ENCODE measurements at places on chromosomes 6 and 20. TPM values are rescaled to one million over a fixed set of nuclear protein-coding genes. Genes with fewer than 3 reads are reported as not detected.
A peak's percentile ranks its signal among the peaks of the same experiment; 100 is the strongest.

Gene MRPS18B
- total RNA-seq: 46.8 TPM

GRCh38 chr20:51553897-51554486, 11.5 kb upstream of the NFATC2 start:
- DNase-seq: no peak

DNA sequence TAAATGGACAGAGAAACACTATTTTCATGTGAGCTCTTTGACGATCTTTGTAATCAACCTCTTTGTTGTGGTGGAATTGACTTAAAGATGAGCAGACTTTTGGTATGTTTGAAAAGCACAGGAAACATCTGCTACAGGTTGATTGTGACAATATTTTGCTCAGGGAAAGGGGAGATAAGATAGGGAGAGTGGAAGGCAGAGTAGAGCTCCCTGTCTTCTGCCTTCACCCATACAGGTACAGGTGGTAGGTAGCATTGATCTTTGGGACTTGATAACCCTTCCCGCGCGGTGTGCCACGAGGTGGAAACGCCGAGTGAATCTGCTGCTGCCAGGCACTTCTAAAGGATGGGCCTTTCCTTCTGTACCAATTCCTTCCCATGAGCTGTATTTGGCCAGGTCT, 183.6 kb downstream of the UTRN start:
- DNase-seq: no peak

DNA sequence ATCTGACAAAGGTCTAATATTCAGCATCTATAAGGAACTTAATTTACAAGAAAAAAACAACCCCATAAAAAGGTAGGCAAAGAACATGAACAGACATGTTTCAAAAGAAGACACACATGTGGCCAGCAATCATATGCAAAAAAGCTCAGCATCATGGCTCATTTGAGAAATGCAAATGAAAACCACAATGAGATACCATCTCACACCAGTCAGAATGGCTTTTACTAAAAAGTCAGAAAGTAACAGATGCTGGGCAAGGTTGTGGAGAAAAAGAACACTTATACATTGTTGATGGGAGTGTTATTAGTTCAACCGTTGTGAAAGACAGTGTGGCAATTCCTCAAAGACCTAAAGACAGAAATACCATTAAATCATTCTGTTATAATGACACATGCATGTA, 289.9 kb upstream of the MMS22L start:
- no peak for DNase-seq

- DNase-seq: no peak
Observed at GRCh38 chr6:19153270-19153980, 683.7 kb upstream of the ID4 start.

DNA sequence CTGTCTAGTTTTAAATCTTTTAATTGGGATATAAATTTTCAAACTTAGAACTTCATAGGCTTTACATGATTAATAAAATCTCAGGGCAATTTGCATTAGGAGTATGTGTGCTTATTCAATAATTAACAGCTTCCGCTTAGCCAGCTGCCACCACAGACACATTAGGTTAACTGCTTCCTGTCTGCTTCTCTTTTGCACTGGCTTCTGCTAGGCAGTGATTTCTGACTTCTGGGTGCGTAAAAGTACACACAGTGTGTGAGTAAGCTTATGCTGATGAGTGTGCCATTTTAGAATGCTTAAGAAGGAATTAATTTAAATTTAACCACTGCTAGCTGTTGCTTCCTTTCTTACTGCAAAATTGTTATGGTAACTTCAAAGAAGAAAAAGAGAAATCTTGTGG, 73.9 kb downstream of the F13A1 start:
- no peak for DNase-seq

Gene PKIB
- not detected for total RNA-seq

Gene SOBP
- total RNA-seq: 0.31 TPM

GRCh38 chr6:90078513-90079289, 184.4 kb downstream of the GJA10 start:
- peak; percentile 81 for DNase-seq

Gene PCSK2
- not detected for total RNA-seq

GRCh38 chr6:30394139-30394538, 49.2 kb downstream of the RPP21 start:
- DNase-seq: no peak

DNA sequence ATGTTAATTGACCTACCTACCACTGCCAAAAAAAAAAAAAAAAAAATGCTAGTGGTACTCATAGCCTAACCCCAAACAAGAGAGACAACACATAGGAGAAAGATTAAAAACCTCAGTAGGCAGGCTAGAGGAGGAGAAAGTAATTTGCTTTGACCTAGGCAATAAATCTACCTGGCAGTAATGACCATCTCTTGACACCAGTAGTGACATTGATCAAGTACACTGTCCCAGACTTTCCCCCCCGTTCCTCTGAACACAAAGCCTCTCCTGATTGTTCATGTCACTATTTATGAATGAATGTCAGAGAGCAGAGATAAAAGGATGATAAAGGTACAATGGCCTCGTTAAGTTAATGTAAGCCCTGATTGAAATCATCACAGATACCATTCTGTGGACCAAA, 746.8 kb downstream of the CBLN4 start:
- no peak for DNase-seq

GRCh38 chr20:3847429-3847940, 851 bp downstream of the MAVS start:
- DNase-seq: no peak

DNA sequence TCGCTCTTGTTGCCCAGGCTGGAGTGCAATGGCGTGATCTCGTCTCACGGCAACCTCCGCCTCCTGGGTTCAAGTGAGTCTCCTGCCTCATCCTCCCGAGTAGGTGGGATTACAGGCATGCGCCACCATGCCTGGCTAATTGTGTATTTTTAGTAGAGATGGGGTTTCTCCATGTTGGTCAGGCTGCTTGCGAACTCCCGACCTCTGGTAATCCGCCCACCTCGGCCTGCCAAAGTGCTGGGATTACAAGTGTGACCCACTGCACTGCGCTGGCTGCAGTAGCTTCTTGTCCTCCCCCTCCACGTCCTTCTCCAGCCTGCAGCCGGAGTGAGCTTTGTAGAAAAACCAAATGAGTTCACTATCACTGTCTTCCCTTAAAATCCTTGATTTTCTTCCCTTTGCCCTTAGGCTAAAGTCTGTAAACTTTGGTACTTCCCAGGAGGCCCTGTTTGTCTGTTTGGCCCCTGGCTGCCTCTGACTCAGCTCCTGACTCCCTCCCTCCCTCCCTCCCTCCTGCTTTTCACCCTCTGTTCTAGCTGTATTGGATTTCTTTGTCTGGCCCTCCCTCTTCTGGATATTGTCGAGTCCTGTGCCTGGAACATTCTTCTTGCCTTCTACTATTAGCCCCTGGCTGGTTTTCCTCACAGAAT, 12.9 kb downstream of the PARD6B start:
- DNase-seq: peak; percentile 78

Gene OPRL1
- total RNA-seq: 0.16 TPM

DNA sequence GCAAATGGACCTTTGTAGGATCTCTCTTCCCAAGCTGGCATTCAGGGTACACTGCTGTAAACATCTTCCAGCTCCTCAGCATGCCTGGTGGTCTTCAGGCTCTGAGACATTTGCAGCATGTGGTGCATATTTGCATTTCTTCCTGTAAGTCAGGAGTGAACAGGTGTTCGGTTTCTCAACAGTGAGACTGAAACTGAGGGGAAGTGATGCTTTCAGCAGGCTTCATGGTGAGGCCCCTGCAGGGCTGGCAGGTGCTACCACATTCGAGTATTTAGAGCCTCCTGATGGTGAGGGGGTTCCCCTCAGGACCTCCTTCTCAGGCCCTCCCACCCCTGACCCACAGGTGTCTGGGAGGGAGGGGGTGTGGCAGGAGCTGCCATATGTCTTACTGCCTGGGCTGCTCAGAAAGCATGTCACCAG, 15.1 kb downstream of the MYBL2 start:
- DNase-seq: no peak

DNA sequence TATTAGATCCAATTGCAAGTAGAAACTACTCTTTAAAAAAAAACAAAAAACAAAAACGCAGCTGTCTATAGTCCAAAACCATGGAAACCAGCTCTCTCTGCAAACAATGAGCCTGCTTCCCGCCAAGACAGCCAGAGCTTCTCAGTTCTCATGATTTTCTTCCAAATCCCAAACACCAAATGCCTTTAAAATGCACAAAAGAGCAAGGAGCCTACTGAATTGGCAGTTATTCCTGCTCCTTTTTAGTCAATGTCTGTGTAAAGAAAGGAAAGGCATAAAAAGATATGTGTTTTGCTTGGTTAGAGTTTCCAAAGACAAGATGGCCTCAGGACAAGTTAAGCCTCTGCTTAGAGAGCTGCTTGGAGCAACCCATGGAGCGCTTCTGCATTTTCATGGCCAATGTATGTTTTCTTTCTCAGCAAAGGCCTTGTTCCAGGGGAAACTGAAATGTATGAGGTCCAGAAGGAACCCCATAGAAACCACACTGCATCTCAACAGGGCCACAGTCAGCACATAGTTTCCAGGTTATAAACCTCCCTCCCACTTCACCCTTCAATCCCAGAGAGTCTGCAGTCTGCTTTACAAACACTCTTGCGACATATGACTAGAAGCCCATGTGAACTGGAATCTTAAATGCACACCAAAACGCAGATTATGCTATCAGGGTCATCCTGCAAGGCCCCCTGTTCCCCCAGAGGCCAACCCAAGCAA, 209.3 kb upstream of the TAB2 start:
- no peak for DNase-seq

Gene DEFB132
- total RNA-seq: not detected

DNA sequence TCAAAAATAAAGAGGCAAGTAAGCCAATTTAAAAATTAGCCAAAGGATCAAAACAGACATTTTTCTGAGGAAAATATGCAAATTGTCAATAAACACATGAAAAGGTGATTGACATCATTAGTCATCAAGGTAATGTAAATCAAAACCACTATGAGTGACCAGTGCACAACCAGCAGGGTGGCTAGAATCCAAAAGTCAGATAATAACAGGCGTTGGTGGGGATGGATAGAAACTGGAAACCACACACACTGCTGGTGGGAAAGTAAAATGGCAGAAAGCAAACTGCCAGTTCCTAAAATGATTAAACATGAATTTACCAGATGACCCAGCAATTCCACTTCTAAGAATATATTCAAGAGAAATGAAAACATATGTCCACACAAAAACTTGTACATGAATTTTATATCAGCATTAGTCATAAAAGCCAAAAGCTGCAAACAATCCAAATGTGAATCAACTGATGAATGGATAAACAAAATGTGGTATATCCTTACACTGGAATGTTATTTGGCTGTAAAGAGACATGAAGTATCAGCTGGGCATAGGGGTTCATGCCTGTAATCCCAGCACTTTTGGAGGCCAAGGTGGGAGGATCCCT, 74.8 kb upstream of the MBOAT1 start:
- DNase-seq: no peak

Gene DEF6
- total RNA-seq: 0.05 TPM

GRCh38 chr20:18853946-18854646, 40.5 kb downstream of the SCP2D1 start:
- no peak for DNase-seq

DNA sequence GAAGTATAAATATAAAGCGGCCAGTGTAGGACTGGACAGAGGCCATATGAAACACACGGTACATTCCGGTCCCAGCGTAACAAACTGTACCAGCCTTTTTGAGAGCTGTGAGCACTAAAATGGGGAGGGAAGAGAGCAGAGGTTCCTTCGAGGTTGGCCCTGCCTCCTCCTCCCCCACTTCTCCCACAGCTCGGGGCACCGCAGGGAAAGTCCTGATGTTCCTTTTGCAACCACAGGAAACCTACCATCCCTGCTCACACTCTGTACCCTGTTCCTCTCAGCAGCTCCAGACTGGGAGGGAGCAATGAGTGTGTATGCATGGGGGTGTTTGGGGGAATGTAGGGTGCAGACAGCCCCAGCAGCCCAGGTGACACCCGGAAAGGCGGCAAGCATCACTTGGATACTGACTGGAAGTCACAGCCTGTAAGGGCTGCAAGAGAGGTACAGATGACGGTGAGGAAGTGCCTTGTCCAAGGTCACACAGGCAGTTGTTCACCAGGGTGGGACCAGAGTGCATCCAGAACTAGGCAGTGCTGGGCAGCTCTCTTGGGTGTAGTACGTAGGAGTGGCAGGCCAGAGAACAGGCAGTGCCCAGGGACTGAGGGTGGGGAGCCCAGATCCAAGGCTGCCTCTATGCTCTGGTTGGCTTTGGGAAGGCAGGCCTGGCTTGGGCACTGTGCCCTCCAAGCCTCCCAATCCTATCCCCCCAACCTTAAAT, 11.0 kb upstream of the ARMC12 start:
- no peak for DNase-seq

Gene C6orf52
- total RNA-seq: 2.2 TPM

DNA sequence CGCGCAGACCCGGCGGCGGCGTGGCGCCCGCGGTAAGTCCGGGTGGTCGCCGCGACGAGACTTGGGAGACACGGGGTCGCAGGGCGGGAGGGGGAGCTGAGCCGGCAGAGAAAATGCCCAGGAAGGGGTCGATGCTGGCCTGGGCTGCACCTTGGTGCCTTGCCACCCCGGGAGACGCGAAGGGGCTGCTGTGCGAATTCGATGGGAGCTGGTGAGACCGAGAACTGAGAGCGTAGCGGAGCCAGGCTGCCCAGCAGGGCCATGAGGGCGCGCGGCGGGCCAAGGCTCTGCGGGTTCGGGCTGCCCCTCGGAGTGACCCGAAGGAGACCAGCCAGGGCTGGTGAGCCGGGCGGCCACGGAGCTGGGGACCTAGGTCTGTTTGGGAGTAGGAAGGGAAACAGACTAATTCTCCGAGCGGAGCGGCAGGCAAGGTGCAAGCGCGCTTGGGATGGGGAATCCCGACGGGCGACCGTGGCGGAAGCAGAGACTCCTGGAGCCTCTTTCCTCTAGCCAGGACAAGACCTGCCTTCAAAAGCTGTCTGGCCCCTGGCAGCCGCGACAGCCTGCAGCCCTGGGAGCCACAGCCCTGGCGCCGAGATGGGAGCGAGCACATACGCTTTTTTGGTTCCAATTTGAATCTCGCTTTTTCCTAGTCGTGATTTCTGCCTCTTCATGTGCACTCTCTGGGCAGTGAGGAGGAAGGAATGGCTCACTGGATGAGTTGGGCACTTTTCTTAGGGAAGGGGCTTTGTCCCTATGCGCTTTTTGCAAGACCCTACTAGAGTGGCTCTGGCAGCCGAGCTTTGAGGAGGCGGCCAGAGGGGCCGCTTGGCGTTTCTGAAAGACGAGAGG, 691 bp downstream of the SYNDIG1 start:
- no peak for DNase-seq

GRCh38 chr6:82588859-82589412, 225.3 kb downstream of the TPBG start:
- no peak for DNase-seq

DNA sequence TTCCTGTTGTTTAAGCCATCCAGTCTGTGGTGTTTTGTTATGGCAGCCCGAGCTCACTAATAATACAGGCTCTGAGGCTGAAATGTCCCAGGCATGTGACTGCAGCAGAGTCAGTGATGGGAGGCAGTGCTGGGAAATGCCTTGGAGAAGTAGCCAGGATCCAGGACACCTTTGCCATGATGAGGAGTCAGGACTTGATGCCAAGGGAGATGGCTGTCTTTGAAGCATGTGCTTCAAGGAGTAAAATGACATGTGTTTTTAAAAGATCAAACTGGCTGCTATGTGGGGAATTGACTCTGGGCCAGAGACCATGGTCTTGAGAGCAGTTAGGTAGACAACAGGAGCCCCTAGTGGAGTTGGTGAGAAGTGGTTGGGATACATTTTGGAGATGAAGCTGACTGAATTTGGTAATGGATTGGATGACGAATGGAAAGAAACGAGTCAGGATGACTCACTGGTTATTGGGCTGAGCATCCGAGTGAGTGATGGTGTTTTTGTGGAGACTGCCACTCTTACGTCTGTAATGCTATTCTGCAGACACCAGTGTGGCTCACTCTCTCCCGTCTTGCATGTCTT, 322.2 kb downstream of the PLCB1 start:
- DNase-seq: peak; percentile 60
